ENCODE measurements at places on chromosomes 11 and 22. TPM values are rescaled to one million over a fixed set of nuclear protein-coding genes. Genes with fewer than 3 reads are reported as not detected.

The MS4A7 gene
- total RNA-seq = not detected

The MMP10 gene
- total RNA-seq = not detected

The MS4A4A gene
- not detected for total RNA-seq

The MYO7A gene
- not detected for total RNA-seq

The ACTN3 gene
- not detected for total RNA-seq

The PNPLA3 gene
- 0.13 TPM for total RNA-seq

The RTN4RL2 gene
- 0.57 TPM for total RNA-seq

The B4GALNT4 gene
- 0.26 TPM for total RNA-seq

The TESMIN gene
- 8.2 TPM for total RNA-seq

The CAT gene
- total RNA-seq = 37.7 TPM

The PGA5 gene
- total RNA-seq = not detected

The POU2AF1 gene
- 1.7 TPM for total RNA-seq

The DDX25 gene
- total RNA-seq = not detected

The DUSP18 gene
- total RNA-seq = 7.6 TPM

The IFT27 gene
- total RNA-seq = 27.2 TPM

The MLC1 gene
- 8.3 TPM for total RNA-seq

The CCDC89 gene
- 0.23 TPM for total RNA-seq

The TMEM121B gene
- total RNA-seq = 0.18 TPM

The MS4A2 gene
- total RNA-seq = not detected

The CALCB gene
- total RNA-seq = 0.79 TPM

The PLAAT5 gene
- total RNA-seq = 0.11 TPM

The OR2AT4 gene
- total RNA-seq = not detected

The CABP4 gene
- 1.9 TPM for total RNA-seq

The SCN4B gene
- 0.05 TPM for total RNA-seq

The PHLDB1 gene
- total RNA-seq = 0.63 TPM

The PPFIBP2 gene
- 11.2 TPM for total RNA-seq

The SMARCB1 gene
- 112 TPM for total RNA-seq

The DCHS1 gene
- 0.23 TPM for total RNA-seq

The INPP5J gene
- total RNA-seq = not detected

The CHKB gene
- total RNA-seq = 101 TPM

The TRPM5 gene
- not detected for total RNA-seq

The DRAP1 gene
- 240 TPM for total RNA-seq

The SLC35F2 gene
- total RNA-seq = 11.0 TPM

The TLCD5 gene
- total RNA-seq = 0.08 TPM

The OR51B2 gene
- total RNA-seq = not detected

The JAML gene
- total RNA-seq = 140 TPM

The BRSK2 gene
- total RNA-seq = 0.39 TPM

The LDHAL6A gene
- total RNA-seq = not detected

The EHF gene
- not detected for total RNA-seq

The FOLH1 gene
- total RNA-seq = not detected

The CAVIN3 gene
- total RNA-seq = 1.2 TPM
